Thoracic aorta (tissue), 2 donors: ENCODE measurements at places on chromosomes 16 and 17. TPM values are rescaled to one million over a fixed set of nuclear protein-coding genes. Genes with fewer than 3 reads are reported as not detected.
A peak's percentile ranks its signal among the peaks of the same experiment; 100 is the strongest.

ACSM3 gene
- 0.41 TPM for total RNA-seq

UTS2R gene
- total RNA-seq = not detected

MMP2 gene
- total RNA-seq = 351 TPM

CSH2 gene
- not detected for total RNA-seq

RFWD3 gene
- total RNA-seq = 28.8 TPM

KRTAP4-8 gene
- not detected for total RNA-seq

C16orf89 gene
- total RNA-seq = 21.4 TPM

MON1B gene
- total RNA-seq = 21.8 TPM

DNA sequence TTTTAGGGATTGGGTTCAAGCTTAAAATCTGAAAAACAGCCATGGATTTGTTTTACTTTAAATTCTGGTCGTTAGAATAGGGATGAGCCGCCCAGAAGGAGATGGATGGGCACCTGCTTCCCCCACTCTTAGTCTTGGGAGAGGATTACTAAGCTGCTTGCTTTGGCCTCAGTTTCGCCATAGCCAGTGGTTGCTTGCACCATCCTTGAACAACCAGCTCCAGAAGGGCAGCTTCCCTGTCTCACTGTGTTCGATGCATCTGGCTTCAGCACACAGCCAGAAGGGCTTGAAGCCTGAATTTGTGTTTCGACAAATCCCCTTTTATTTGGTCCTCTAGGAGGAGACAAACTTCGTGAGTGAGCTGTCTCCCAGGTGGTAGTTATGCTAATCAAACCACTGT, 7.1 kb downstream of the CYB5D2 start:
- H3K4me3 ChIP-seq = no peak overlapping the region
- no peaks in the 10 kb centered on the region for H3K27me3 ChIP-seq
- peaks cover 13% of the 10 kb centered on the region for H3K36me3 ChIP-seq
- DNase-seq = no peak

DNA sequence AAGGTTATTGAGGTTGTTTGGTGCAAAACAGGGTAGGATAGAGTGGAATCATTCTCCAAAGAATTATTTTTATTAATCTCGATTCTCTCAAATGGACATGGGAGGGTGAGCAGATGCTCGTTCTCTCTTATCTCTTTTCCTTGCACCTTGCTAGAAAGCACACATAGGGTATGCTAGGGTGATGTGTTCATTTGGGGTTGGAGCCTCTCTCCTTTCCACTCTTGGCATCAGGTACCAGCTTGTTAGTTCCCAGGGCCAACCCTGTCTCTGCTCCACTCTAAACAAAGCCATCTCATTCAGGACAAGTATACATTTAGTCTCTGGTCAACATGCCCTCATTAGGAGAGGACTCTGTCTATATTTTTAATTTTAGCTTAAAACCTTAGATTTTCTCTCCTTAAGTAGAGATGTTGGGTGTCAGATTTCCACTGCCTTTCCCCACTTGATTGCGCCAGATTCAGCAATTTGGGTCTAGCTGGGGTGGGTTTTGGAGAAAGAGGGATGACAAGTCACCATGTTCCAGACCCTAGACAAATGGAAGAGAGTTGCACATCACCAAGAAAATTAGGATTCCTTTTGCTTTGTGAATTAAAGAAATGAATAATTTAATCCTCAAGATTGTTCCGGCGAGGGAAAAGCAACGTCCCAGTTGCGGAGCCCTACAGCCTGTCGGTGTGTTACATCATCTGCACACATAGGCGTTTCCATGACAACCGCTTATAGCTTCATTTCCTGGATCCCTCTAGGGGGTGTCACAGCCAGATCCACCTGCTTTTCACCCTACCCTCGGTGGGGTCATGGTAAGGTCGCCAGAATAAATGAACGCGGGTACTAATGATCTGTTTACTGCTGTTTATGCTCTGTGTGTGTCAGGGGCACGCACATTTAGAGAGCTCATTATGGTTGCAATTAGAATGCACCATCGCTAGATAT, 41.6 kb downstream of the SNX11 start:
- no peak overlapping the region for H3K4me3 ChIP-seq
- H3K4me1 ChIP-seq = no peaks in the 10 kb centered on the region
- peaks cover 4% of the 10 kb centered on the region for H3K27me3 ChIP-seq
- no peaks in the 10 kb centered on the region for H3K36me3 ChIP-seq
- no peak overlapping the region for H3K27ac ChIP-seq

GRCh38 chr16:68538880-68539701, at the start of gene ZFP90:
Gene ZFP90 (plus strand): TSS chr16:68539291. CDS start chr16:68539793, 502 bp downstream.
- DNase-seq = peak; percentile 59
- H3K4me3 ChIP-seq = peak within 1 kb of the TSS; percentile 95
- H3K27me3 ChIP-seq = no peaks in the 10 kb centered on the region
- no peak within 1 kb of the TSS for H3K27ac ChIP-seq

GRCh38 chr16:27174007-27174406, 29.3 kb upstream of the KDM8 start:
- H3K27ac ChIP-seq = no peak overlapping the region
- H3K27me3 ChIP-seq = no peaks in the 10 kb centered on the region
- no peaks in the 10 kb centered on the region for H3K36me3 ChIP-seq

GRCh38 chr17:40986920-40987319, 2.8 kb upstream of the KRT40 start:
- H3K36me3 ChIP-seq = no peaks in the 10 kb centered on the region
- no peak for DNase-seq
- H3K4me3 ChIP-seq = no peak overlapping the region
- H3K4me1 ChIP-seq = no peaks in the 10 kb centered on the region

- no peak for DNase-seq
- H3K4me3 ChIP-seq = no peak overlapping the region
- no peaks in the 10 kb centered on the region for H3K27me3 ChIP-seq
- no peaks in the 10 kb centered on the region for H3K36me3 ChIP-seq
Observed at GRCh38 chr16:76059186-76059585, 218.0 kb upstream of the CNTNAP4 start.

- no peaks in the 10 kb centered on the region for H3K27me3 ChIP-seq
- no peaks in the 10 kb centered on the region for H3K4me1 ChIP-seq
- H3K36me3 ChIP-seq = no peaks in the 10 kb centered on the region
- H3K27ac ChIP-seq = no peak overlapping the region
- DNase-seq = no peak
Observed at GRCh38 chr16:86640265-86640843, 62.0 kb downstream of the FOXL1 start.

GRCh38 chr16:57038166-57038565, 48.8 kb downstream of the NLRC5 start:
- H3K36me3 ChIP-seq = peaks cover 15% of the 10 kb centered on the region
- no peaks in the 10 kb centered on the region for H3K27me3 ChIP-seq
- H3K4me1 ChIP-seq = peaks cover 3% of the 10 kb centered on the region
- H3K27ac ChIP-seq = no peak overlapping the region
- no peak for DNase-seq
